Motor neuron (in vitro differentiated cells): ENCODE measurements at places on chromosomes 3 and 15.

- no peak for ATAC-seq
Observed at GRCh38 chr15:49320351-49320750, 102.7 kb upstream of the FGF7 start.

DNA sequence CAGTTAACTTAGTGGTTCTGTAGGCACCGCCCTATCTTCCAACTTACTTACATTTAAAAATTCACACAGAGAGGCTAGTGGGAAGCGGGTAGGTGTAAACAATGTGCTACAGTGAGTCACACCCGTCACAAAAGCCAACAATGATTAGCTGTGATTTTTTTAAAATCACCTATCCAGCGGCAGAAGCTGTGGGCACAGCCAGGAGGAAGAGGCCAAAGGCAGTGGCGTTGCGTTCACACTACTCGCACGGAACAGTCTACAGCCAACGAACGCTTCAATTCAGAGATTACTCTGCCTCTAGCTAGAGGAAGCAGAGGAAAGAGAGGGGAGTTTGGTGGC is 2.5 kb upstream of the NLGN1 start:
- ATAC-seq: peak; percentile 41

- ATAC-seq: no peak
Observed at GRCh38 chr3:49026536-49026935, 2.7 kb downstream of the IMPDH2 start.

DNA sequence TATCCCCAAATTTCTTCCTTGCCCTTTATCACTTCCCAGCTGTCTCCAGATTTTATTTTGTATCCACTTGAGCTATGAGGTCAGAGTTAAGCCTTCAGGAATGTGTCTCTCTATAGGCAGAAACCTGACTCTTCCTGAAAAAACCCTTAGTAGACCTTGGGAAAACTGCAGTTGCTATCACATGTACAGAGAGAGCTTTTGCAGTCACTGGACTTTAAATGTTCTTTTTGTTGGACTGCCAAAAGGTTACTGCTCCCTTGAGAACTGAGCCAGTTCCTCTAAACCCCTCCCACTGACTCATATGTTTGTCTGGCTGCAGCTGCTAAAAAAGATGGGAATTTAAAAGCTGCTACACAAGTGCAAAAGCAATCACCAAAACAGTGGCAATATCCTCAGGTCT is 169.1 kb upstream of the CCDC54 start:
- peak; percentile 90 for ATAC-seq

- no peak for ATAC-seq
Observed at GRCh38 chr3:8727605-8728512, 5.7 kb upstream of the CAV3 start.

- ATAC-seq: no peak
Observed at GRCh38 chr15:64774037-64774628, 1.3 kb downstream of the RBPMS2 start.
